ENCODE measurements at places on chromosomes 6 and 20.

GRCh38 chr6:138972226-138972665, 15.8 kb downstream of the REPS1 start:
- no peak for DNase-seq

- no peak for DNase-seq
These were observed 828 bp downstream of the ASCC3 start for GRCh38 chr6:100880149-100880852.

GRCh38 chr6:118618676-118619377, 32.6 kb downstream of the CEP85L start:
- peak; percentile 49 for DNase-seq

DNA sequence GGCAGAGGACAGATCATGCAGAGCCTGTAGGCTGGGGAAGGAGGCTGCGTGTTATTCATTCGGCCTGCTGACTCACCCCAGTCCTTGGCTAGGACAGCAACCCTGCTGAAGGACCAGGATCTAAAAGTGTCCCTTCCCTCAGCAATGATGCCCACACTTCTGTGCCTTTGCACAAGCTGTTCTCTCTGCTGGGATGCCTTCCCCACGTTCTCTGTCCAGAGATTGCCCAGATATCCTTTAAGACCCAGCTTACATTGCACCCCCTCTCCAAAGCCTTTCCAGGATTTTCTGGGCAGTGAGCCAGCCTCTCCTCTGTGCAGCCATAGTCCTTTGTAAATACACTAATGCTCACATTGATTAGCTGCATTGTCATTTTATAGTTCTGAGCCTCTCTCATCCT, 99.3 kb upstream of the CHD6 start:
- no peak for DNase-seq

- DNase-seq = no peak
These were observed 218.3 kb upstream of the CST7 start for GRCh38 chr20:24730750-24731149.

- DNase-seq = no peak
These were observed 1.9 kb downstream of the PNRC1 start for GRCh38 chr6:89082486-89082891.

- DNase-seq = peak; percentile 52
These were observed 39.8 kb downstream of the PRDM1 start for GRCh38 chr6:106125925-106126435.

GRCh38 chr6:113529196-113529595, 327.9 kb upstream of the MARCKS start:
- no peak for DNase-seq

- no peak for DNase-seq
These were observed 605.5 kb downstream of the HDGFL1 start for GRCh38 chr6:23174781-23175361.

GRCh38 chr6:96156425-96156824, 140.7 kb downstream of the FUT9 start:
- no peak for DNase-seq

- no peak for DNase-seq
These were observed 9.8 kb upstream of the FAM217A start for GRCh38 chr6:4088704-4089103.

GRCh38 chr6:168034537-168034936, 37.1 kb downstream of the KIF25 start:
- no peak for DNase-seq

DNA sequence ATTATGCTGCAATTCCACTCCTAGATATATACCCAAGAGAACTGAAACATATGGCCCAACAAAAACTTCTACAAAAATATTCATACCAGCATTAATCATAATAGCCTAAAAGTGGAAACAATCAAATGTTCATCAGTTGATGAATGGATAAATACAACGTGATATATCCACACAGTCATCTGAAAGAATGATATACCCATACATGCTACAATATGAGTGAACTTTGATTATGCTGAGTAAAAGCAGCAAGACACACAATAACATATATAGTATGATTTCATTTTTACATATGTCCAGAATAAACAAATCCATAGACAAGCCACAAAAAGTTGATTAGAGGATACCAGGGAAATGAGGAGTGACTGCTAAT, 30.7 kb downstream of the CDK19 start:
- DNase-seq = no peak

GRCh38 chr20:50189681-50190250, 864 bp upstream of the CEBPB start:
- no peak for DNase-seq
